ENCODE measurements at places on chromosomes 2 and 18. TPM values are rescaled to one million over a fixed set of nuclear protein-coding genes. Genes with fewer than 3 reads are reported as not detected.

Gene GALNT5
- not detected for total RNA-seq

Gene FBLN7
- 9.0 TPM for total RNA-seq

Gene SKOR2
- total RNA-seq = not detected

Gene DNAH6
- total RNA-seq = 0.23 TPM

Gene FTCDNL1
- 1.2 TPM for total RNA-seq

Gene KCNIP3
- not detected for total RNA-seq

Gene NOSTRIN
- not detected for total RNA-seq

Gene CCDC142
- 30.4 TPM for total RNA-seq

Gene CRYGC
- total RNA-seq = not detected

Gene CAVIN2
- not detected for total RNA-seq

Gene PLGLB2
- total RNA-seq = 5.2 TPM

Gene FMNL2
- total RNA-seq = 1.2 TPM

Gene CHRNG
- total RNA-seq = not detected

Gene ANAPC1
- total RNA-seq = 80.6 TPM

Gene ABCG8
- not detected for total RNA-seq

Gene PPIG
- total RNA-seq = 51.9 TPM

Gene IL18R1
- 21.3 TPM for total RNA-seq
